Stimulated activated CD8-positive, alpha-beta memory T cell treated with anti-CD3 and anti-CD28 coated beads, Interleukin-4, amount 100 ng/mL, for 1 hour (primary cell): ENCODE measurements at places on chromosomes 6 and 20.

DNA sequence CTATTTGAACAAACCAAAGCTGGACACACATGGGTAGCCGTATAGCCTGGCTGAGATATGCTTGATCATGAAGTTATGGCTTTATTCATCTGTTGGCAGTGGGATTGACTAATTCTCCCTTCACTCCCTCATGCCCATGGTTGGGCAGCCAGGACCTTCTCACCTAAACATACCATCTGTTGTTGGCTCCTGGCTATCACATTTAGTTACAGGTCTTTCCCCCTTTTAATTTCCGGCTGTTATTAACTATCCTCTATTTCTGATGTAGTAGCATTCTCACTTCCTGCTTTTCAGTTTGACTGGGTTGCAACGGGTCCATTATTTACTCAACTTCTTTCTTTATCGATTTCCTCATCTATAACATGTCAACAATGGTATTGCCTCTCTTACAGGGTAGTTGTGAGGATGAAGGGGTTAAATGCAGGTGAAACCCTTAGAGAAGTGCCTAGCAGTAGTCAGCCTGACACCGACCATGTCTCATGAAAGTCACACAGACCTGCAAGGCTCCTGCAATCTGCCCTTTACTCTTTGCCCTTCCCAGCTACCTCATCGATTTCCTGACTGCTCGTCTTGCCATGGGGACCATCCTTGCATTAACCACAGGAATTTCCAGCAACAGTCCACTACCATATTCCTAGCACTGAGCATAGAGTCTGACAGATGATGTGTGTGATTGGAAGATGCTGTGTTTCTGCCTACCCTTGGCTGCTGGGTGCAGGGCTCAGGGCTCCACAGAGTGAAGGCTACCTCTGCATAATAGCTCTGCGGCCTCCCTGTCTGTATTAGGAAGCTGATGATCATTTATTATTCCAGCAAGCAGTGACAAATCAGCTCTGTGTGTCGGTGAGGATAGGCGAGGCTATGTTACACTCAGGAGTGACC is 42.2 kb downstream of the PPP1R14C start:
- no peak for DNase-seq

- DNase-seq = no peak
Measured at GRCh38 chr20:61810066-61810737, 255.5 kb downstream of the TAF4 start.

DNA sequence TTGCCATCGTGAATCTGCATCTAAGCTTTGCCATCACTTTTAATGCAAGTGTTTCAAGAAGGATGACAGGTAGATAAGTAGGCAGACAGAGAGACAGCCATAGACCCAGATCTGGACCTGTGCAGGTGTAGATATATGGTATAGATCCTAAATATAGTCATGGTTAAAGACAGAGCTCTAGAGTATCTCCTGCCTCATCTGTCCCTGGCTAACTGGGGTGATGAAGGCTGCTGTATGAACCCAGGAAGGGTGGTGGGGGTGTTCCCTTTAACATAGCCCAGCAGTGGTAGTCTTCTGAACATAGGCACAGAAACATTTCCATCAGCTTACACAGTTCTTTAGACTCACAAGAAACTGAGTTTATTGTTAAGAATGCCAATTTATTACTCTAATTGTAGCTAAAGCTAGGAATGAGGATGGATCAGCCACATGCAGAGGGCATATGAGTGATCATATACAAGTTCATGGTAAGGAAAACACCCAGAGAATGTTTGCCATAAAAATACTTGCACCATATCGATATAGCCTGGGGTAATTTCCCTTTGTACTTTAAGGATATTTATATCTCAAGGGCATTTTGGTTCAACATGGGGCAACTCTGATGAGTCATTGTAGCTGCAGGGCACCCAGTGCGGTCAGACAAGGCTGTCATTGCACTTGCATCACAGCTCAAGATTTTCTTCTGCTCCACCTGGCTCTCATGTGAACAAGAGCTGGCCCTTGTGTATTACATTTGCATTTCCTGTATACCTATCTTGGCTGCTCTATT is 587.2 kb downstream of the EPM2A start:
- DNase-seq = no peak

GRCh38 chr6:157529654-157530039 is 148.7 kb downstream of the ZDHHC14 start:
- DNase-seq = no peak

GRCh38 chr20:34569598-34569997 is 11.1 kb downstream of the MAP1LC3A start:
- no peak for DNase-seq

DNA sequence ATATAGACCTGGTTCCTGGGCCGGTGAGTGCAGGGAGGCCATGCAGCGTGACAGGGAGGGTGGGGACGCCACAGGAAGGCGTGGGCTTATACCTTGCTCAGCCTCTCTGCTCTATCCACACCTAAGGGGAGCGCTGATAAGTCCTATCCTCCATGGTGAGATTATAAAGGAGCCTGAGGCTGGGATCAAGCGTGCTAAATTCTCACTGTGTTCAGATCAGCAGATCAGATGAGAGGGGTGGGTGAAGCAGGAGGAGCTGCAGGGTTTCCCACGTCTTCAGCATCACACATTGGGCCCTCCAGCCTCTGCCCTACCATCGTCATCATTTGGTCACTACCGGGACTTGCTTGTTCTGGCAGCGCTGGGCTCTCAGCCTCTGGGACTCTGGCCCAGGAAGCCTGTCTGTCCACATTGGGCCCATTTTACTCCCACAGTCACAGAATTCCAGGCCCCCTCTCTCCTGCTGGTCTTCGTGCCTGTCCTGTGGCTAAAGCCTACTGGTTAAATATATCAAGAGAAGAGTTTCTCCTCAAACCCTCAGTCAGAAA is 29.1 kb upstream of the PDE10A start:
- DNase-seq = no peak

DNA sequence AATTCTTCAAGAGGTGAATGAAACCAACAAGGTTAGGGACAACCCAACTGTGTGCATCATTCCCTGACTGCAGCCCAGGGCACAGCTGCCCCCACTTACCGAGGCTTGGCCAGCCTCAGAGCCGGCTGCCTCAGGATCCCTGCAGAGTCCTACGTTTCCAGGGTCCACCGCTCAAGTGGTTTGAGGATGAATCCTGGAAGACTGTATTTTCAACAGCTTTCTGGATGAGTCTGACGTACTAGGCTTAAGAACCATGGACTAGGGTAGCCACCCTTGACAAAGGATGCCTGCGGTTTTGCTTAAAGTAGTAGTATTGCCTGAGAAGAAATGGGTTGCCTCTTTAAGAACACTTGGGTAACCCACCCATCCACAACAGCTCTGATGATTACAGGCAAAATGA is 101.4 kb downstream of the FOXC1 start:
- DNase-seq = no peak

GRCh38 chr6:142659661-142660060 is 285.3 kb downstream of the HIVEP2 start:
- no peak for DNase-seq

GRCh38 chr20:17436664-17437063 is 94.5 kb downstream of the BFSP1 start:
- no peak for DNase-seq

GRCh38 chr20:16555754-16556153 is 17.5 kb downstream of the KIF16B start:
- DNase-seq = no peak

- no peak for DNase-seq
Measured at GRCh38 chr20:41154436-41155176, 17.3 kb downstream of the PLCG1 start.

- DNase-seq = no peak
Measured at GRCh38 chr6:69846770-69847491, 19.4 kb upstream of the COL19A1 start.

DNA sequence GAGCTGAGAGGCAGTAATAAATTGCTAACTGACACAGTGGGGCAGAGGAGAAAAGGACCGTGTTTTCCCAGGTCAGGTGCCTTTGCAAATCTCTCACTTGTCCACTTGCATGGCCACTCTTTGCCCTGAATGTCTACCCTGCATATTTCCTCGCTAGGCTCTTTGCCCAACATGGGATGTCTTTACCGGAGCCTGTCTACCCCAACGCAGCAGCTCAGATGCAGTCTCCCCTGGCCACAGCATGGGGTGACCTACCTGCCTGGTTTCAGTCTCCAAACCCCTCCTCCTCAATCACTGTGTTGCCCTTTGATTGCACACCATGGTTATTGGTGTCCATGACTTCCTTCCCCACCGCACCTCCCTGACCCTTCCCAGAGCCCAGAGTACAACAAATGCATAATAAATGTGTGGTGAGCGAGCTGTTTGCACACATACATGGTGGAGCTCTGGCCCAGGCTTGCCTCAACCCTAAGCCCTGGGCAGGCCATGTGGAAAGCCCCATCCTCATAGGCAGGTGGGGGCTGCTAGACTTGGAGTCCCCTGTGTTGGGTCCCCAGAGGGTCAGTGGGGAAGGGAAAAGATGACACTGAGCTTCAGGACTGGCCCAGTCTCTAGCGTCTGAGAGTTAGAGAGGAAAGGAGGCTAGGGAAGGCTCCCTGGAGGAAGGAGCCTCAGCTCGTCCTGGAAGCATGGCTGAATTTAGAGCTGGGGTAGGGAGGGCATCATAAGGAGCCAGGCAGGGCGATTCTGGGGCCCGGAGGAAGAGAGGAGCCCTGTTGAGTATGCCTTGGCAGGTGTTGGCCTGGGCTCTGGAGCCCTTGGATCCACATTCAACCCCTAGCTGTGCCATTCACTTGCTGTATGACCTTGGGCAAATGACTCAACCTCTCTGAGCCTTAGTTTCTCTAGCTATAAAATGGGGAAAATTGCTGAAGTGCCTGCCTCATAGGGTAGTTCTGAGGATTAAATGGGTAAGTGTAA is 4.4 kb upstream of the BPIFB6 start:
- DNase-seq = no peak

- no peak for DNase-seq
Measured at GRCh38 chr6:84615113-84615850, 149.1 kb downstream of the TBX18 start.

GRCh38 chr6:37524025-37524969 is 24.6 kb upstream of the CCDC167 start:
- DNase-seq = no peak

GRCh38 chr6:154122195-154122925 is 83.3 kb downstream of the OPRM1 start:
- DNase-seq = no peak

- no peak for DNase-seq
Measured at GRCh38 chr6:158373214-158373613, 60.9 kb downstream of the TULP4 start.

DNA sequence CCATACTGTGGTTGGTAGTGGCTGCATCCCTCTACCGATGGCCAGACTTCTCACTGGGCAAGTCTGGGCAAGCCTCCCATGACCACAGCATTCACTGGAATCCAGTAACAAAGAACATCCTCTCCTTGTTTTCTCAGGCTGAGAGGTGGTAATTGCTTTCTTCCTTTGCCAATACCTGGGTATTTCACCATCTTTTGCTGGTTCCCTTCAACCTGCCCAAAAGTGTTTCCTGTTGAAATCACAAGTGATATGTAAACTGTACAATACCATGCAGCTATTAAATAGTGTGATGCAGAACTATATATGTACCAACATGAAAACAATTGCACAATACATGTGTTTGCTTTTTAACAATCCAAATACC is at the start of gene PTCHD4:
TSS of gene PTCHD4 (minus strand) at position 55 of the 364 bp plus-strand sequence. CDS start 42,240 bp downstream, outside the sequence.
- DNase-seq = no peak

DNA sequence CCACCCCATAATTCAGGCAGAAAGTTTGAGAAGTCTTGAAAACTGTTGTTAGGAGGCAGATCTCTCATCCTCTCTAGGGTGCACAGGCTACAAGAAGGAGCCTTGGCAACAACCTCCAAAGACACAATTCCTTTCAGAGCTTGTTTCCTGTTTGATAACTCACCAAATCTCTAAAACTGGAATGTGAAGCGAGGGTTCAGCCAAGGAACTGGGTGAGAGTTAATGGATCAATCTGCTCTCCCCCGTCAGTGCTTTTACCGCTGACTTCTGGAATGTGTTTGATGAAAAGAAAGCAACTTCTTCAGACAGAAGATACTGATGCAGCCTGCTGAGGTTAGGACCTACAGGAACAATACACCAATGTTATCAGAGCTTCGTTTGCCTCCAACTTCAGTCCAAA is 171.8 kb upstream of the BMP2 start:
- no peak for DNase-seq
